Peyer's patch (tissue), 4 donors: ENCODE measurements at places on chromosomes 13 and 19. TPM values are rescaled to one million over a fixed set of nuclear protein-coding genes. Genes with fewer than 3 reads are reported as not detected.

The CYP4F11 gene
- total RNA-seq: 42.0 TPM

DNA sequence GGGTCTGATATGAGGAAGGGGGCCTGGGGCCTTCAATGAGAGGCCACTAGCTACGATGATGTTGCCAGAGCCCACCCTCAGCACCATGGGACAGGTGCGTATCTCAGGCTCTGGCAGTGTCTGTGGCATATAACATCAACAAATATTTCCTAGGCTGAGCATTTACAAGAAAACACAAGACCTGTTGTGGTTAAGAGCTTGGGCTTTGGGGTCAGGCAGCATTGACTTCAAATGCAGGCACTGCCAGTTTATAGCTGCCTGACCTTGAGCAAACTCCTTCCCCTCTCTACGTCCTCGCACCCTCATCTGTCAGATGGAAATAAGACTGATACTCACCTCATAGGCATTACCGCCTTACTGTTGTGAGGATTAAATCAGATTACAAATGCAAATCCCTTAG, 156.0 kb downstream of the KATNAL1 start:
- no peak for DNase-seq

The GPR183 gene
- 6.0 TPM for total RNA-seq

DNA sequence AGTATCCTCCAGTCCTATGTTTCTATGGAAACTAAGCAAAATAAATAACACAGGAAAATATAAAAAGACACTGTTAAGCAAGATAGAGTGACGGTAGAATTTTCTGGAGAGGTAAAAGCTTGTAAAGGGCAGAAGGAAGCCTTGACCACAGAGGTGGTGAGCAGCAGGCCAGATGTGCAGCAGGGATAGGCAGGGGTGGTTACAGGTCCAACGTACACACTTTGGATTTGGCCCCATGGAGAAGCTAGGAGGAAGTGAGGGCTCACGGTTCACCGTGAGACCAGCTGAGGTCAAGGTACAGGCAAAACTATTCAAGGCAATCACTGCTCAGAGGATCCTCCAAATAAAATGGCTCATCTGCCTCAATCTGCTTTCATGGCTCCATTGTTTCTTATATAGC, 242.8 kb downstream of the B3GLCT start:
- DNase-seq: no peak

DNA sequence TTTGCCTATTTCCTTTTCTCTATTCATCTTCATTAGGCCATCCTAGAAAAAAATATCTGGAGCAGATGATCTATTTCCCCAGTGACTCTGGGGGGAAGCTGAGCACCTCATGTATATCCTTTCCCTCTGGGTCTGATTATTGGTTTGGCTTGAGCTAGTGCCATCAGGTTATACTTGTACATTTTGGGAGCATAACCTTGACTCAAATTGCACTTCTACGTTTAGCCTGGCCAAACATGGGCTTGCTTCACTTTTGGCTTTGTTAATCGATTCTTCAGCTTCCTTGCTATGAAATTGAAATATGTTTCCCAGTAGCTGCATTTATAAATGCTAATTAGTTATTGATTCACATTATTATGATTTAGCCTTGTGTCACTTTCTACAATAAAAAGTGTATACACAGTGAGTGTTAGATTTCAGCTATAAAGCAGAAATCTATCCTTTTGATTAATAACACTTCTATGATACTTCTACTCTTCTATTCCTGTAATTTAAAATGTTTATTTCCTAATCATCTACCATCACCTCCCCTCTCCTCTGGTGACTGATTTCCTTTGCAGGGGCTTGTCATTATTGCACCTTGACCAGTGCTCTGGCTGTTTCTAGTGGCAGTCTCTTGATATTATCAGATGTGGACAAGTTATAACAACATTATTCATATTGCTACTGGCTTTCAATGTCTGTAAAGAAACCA, 37.3 kb downstream of the TNFSF11 start:
- DNase-seq: no peak

The HIF3A gene
- 67.8 TPM for total RNA-seq

The GNG8 gene
- not detected for total RNA-seq

GRCh38 chr19:14150041-14150769, 13.8 kb upstream of the ASF1B start:
- no peak for DNase-seq

GRCh38 chr13:99040536-99041131, 62.8 kb upstream of the DOCK9 start:
- DNase-seq: no peak

DNA sequence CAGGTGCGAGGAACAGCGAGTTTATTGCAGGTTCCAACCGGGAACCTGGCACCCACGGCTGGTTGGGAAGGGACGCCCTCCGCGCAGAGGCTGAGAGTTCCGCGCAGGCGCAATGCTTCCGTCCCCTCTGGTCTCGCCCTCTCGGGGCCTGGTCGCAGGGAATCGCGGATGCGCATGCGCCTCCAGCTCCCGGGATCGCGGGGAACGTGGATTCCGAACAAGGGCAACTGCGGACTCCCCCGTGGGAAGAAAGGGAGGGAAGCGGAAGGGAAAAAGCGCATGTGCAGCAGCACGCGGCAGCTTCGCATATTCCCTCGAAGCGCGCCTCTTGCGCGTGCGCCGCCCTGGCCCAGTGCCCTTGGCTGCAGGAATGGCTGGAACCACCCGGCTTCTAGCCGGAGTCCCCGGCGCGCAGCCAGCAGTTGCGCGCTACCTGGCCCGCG, 1.1 kb downstream of the TSSK6 start:
- DNase-seq: no peak

DNA sequence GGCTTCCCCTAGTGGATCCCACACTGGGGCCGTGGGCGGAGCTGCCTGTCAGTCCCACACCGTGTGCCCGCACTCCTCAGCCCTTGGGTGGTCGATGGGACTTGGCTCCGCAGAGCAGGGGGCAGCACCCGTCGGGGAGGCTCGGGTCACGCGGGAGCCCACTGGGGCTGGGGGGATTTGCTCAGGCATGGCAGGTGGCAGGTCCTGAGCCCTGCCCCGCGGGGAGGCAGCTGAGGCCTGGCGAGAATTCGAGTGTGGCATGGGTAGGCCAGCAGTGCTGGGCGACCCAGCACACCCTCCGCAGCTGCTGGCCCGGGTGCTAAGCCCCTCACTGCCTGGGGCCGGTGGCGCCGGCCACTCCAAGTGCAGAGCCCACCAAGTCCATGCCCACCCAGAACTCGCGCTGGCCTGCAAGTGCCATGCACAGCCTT, 481.7 kb upstream of the PRR20A start:
- DNase-seq: no peak

GRCh38 chr19:5487222-5487621, 32.0 kb downstream of the ZNRF4 start:
- DNase-seq: no peak

DNA sequence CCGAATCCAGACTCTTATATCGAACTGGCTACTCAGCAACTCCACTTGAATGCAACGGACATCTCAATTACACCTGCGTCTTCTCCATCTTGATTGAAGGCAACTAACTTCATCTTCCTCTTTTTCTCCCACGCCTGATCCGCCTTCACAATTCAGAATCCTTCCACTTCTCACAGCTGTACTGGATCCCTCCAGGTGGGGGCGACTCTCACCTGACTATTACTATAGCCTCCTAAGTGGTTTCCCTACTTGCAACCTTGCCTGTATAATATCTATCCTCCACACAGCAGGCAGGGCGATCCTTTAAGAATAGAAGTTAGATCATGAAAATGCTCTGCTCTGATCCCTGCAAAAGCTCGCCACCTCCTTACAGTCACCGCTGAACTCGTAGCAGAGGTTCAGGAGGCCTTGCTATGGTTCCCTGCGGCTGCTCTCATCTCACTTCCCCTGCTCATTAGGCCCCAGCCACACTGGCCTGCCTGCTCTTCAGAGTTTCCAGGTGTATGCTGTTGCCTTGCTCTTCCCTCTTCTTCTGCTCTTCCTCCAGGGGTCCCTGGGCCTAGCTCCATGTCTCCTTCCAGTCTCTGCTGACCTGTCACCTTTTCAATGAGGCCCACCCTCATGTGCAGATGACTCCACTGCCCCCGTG, 31.9 kb downstream of the RFXAP start:
- no peak for DNase-seq

DNA sequence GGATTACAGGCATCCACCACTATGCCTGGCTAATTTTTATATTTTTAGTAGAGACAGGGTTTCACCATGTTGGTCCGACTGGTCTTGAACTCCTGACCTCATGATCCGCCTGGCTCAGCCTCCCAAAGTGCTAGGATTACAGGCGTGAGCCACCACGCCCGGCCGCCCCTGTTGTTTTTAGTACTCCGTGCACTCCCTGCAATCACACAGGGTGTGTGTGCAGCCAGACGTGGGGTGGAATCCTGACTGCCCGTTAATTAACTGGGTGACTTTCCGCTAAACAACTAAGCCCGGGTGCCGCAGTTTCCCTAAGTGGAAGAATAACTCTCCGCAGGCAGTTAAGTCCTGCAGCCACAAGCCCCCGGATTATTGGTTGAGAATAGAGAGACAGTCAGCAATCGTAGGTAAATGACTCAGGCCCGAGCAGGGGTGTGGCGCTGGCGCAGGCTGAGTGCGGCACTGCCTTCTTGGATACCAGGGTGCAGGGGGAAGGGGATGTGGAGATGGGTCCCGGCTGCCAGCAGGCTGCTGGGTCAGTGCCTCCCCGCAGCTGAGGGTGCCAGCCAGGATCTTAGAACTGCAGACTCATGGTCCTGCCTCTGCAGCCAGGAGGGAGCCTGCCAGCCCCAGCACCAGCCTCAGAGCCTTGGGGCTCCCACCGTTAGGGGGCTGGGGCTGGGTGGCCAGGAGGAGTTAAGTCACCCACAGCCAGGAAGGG, 6.1 kb upstream of the FXYD3 start:
- peak; percentile 69 for DNase-seq

- DNase-seq: no peak
Observed at GRCh38 chr13:76314495-76314894, 571.7 kb downstream of the KCTD12 start.

DNA sequence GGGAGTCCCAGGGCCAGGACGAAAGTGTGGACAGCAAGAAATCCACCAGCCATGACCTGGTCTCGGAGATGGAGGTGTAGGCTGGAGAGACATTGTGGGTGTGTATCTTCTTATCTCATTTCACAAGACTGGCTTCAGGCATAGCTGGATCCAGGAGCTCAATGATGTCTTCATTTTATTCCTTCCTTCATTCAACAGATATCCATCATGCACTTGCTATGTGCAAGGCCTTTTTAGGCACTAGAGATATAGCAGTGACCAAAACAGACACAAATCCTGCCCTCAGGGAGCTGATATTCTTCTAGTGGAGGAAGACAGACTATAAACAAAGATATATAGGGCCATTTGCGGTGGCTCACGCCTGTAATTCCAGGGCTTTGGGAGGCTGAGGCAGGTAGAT, 7.4 kb upstream of the DHX34 start:
- no peak for DNase-seq

The MLLT1 gene
- total RNA-seq: 17.4 TPM

The CPB2 gene
- total RNA-seq: not detected

GRCh38 chr13:73278186-73278585, 219.4 kb downstream of the KLF5 start:
- no peak for DNase-seq

The ZNF610 gene
- total RNA-seq: 2.3 TPM

GRCh38 chr13:110108348-110109139, 198.4 kb downstream of the COL4A1 start:
- DNase-seq: peak; percentile 56

The SLITRK5 gene
- 0.09 TPM for total RNA-seq

GRCh38 chr13:98796798-98797197, 44.3 kb upstream of the SLC15A1 start:
- no peak for DNase-seq

GRCh38 chr19:460877-461720, at the start of gene SHC2:
SHC2 (minus strand) TSS chr19:461033; CDS start chr19:460996, 37 bp downstream.
- no peak for DNase-seq

DNA sequence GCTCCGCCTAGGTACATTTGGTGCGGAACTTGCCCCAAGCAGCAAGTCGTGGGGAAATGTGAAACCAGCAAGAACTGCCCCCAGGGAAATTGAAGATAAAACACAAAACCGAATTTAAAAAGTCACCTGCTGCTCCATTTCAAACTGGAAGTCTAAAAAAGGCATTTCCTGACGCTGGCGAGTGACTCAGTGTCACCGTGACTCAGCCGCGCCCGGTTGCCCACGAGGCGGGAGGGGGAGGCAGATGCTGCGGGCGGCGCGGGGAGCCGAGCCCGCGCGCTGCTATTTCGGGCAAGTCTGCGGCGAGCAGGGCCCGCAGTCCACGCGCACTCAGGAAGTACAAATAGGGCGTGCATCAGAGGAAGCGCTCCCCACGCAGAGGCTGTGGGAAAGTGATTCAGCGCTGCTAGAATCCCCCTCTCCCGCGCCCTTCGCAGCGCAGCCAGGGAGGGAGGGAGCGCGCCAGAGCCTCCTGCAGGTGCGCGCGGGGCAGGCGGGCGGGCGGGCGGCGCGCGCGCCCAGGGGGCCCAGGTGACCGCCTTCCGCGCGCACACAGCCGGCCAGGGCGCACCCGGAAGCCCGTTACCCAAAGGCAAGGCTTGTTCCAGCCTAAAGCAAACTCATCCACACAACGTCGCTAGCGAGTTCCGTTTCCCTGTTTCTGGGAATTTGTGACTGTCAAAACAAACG, 168.8 kb downstream of the COL4A1 start:
- no peak for DNase-seq

GRCh38 chr13:31878495-31878894, 139.2 kb downstream of the RXFP2 start:
- no peak for DNase-seq

- DNase-seq: no peak
Observed at GRCh38 chr19:56156768-56157167, 15.7 kb downstream of the ZNF444 start.

DNA sequence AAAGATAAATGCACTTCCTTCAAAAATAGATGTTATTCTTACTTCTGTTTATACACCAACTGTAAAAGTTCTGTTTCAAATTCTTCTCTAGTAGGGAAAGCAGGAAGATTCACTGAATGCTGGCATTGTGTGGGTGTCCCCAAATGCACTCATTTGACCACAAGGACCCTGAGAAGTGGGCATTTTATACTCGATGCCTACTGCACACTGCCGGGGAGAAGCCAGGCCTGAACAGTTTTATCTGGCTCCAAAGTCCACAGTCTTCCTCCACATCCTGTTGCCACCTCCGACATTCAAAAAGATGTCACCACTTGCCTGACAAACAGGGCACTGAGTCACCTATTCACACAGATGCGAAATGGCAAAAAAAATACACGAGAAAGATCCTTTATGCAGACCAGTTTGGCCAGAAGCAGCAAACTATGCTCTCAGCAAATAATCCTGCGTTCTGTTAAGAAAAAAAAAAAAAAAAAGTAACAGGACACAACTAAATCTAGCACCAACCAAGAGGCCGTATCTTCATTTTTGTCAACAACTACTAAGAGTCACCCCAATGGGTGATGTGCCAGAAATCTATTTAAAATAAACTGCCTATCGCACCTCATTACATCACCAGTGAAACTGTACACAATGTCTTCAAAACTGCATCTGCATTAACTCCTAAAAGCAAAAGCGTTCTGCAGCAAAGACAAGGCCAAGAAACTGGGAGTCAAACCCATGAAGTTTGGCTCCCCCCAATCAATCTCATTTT, 6.2 kb downstream of the ZC3H4 start:
- DNase-seq: no peak

DNA sequence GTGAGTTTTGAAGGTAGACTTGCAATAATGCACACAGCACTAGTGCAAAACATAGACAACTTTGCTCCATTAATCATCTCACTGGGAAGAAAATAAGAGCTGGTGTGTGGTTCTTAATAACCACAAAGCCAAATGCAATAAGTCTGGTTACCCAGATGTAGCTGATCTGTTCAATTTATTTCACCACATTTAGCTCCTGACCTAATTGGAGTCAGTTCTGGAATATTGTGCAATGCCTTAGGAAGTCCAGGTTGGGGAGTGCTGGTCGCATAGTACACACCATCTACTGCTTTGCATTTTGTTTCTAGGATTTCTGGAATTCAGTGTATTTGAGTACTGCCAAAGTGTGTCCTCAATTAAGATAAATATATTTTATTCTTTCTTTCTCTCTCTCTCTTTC, 483.3 kb upstream of the SPRY2 start:
- no peak for DNase-seq

The DAND5 gene
- 2.1 TPM for total RNA-seq
